ENCODE measurements at places on chromosomes 6 and 20. TPM values are rescaled to one million over a fixed set of nuclear protein-coding genes. Genes with fewer than 3 reads are reported as not detected.

The MYBL2 gene
- not detected for total RNA-seq

- no peak for DNase-seq
These were observed 42.9 kb downstream of the AFG1L start for GRCh38 chr6:108337721-108338120.

The RIMS1 gene
- 7.1 TPM for total RNA-seq

DNA sequence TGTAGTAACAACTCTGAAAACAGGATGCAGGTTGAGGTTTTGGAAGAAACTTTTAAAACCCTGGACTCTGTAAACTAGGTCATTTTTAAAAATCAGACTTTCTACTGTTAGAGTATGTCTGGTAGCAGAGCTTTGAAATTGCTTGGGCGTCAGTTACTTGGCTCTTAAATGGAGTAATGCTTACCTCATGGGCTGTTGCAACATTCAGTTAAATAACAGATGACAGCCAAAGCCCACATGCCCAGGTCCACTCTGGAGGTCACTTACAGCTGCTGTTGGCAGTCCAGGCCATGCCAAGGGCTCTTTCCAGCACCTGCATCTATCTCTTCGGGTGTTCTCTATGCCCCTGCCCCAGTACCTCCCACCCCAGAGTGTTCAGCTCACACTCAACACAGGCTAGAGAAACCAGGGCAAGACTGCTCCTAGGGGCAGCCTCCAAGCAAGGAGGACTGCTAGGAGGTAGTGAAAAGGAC is 96.4 kb downstream of the BANF2 start:
- DNase-seq = peak; percentile 83

- no peak for DNase-seq
These were observed 381.0 kb downstream of the TAF4 start for GRCh38 chr20:61684583-61685235.

DNA sequence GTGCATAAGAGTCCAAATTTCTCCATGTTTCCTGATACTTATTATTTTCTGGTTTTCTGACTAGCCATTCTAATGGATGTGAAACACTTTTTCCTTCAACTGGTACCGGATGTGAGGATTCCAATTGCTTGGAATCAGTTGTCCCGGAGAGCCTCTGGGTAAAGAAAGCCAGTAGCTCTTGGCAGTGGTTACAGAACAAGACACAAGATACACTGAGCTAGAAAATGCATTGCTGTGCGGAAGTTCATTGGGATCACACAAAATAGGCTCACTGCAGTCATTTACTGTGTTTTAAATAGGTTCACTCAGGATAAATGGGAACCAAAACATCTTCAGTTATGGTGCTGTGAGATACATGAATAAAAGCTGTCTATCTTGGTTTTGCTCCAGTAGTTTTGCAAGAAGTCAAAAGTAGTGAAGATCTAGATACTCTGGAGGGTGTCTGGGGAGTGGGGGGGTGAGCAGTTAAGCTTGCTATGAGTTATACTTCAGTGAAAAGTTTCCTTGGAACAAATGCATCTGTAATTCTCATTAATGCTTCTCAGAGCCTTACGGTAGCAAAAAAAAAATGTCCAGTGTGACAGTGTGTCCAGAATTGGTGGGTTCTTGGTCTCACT is 54.4 kb upstream of the RNF182 start:
- no peak for DNase-seq

DNA sequence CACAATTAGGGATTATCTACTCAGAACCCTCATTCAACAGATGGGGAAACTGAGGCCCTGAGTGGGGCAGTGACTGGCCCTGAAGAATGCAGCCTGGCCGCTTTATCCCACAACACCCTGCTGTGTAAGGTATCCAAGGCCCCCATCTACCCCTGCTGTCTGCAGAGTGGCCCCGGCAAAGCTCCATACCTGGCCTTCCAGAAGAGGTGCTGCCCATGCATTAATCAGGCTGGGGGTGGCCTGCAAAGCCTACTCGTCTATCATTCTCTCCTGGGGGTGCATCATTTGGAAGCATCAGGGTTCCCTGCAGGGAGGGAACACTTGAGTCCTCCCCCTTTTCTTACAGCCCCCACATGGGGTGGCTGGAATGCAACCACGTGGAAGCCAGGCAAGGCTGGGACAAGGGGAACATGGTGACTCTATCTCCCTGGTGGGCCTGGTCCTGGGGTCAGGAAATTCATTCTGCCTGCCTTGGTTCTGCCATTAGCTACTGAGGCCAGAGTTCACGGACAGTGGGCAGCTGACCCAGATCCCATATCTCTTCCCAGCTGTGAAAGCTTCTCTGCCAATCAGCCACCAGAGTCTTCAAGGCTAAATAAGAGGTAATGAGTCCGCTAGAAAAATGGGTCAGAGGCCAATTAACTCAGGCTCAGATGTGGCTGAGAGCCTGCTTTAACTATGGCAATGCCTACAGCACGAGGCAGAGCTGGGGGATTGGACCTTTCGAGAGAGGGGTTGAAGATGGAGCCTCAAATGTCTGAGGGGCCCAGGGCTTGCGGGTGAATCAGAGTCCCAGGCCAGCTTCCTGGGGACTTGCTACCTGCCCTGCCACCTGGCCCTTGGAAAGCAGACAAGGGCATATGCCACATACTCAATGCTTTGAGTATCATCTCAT is 72.3 kb upstream of the TOX2 start:
- DNase-seq = peak; percentile 48

The PSMB1 gene
- 197 TPM for total RNA-seq

GRCh38 chr6:2850538-2851113 is 9.0 kb upstream of the SERPINB1 start:
- no peak for DNase-seq

- no peak for DNase-seq
These were observed 185.6 kb upstream of the CST7 start for GRCh38 chr20:24763386-24764026.

The TNXB gene
- total RNA-seq = 66.0 TPM

All from sigmoid colon (tissue), 7 donors.